ENCODE measurements at places on chromosomes 1 and 21.

GRCh38 chr1:100538913-100539835 lies 1.2 kb downstream of the GPR88 start:
- peak; percentile 71 for DNase-seq

- no peak for DNase-seq
These were observed 375.2 kb downstream of the KCNH1 start for GRCh38 chr1:210758761-210759160.

- no peak for DNase-seq
These were observed 455.2 kb downstream of the AJAP1 start for GRCh38 chr1:5109633-5110032.

GRCh38 chr1:239250353-239251035 lies 135.9 kb upstream of the CHRM3 start:
- DNase-seq = no peak

DNA sequence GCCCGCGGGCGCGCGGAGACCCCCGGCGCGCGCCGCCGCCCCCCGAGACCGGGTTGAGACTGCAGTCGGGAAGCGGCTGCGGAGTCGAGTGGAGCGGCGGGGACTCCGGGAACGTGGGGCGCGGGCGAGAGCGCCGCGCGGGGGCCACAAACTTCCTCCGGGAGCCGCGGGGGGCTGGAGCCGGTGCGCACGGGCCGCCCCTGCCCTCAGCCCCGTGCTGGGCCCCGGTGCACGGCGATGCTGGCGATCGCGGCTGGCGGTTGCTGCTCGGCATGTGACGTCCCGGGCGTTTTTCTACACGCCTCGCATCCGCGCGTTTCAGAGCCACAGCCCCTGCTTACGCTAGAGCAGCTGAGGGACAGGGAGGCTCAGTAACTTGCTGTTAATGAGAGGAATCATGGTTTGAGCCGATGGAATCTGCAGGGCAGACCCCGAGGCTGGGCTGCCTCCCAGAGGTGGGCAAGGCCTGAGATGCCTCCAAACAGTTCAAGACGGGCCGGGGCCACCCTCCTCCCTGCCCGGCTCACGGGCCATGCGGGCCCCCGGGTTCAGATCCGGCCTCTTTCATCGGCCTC lies 520 bp downstream of the TMEM201 start:
- no peak for DNase-seq

GRCh38 chr21:25624511-25624910 lies 14.5 kb upstream of the JAM2 start:
- no peak for DNase-seq

GRCh38 chr1:118012515-118013124 lies 83.1 kb downstream of the WDR3 start:
- no peak for DNase-seq

- DNase-seq = no peak
These were observed 10.1 kb downstream of the CFAP45 start for GRCh38 chr1:159889821-159890252.

DNA sequence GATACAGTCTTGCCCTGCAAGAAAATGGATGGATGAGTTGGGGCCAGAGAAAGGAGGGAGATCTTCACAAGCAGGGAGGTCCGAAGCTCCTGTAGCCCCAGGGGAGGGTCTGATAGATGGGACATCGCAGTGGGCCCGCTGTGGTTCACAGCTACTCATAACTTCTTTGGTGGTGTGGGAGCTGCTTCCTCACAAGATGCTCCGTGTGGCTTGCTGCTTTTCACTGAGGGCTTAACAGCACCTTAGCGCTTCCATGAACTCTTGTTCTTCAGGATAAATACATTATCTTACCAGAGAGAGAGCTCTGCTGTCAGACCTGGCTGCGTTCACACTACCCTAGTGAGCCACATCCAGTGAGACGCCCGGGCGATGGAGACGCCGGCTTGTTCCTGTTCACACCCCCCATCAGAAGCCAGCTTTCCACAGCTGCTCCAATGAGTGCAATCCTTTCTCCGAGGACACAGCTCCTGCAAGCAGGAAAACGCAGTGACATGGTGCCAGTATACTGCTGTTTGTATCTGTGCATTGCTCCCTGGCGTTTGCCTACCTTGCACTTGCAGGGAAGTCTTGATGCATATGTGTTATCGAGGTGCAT lies 599.8 kb downstream of the AJAP1 start:
- peak; percentile 35 for DNase-seq

DNA sequence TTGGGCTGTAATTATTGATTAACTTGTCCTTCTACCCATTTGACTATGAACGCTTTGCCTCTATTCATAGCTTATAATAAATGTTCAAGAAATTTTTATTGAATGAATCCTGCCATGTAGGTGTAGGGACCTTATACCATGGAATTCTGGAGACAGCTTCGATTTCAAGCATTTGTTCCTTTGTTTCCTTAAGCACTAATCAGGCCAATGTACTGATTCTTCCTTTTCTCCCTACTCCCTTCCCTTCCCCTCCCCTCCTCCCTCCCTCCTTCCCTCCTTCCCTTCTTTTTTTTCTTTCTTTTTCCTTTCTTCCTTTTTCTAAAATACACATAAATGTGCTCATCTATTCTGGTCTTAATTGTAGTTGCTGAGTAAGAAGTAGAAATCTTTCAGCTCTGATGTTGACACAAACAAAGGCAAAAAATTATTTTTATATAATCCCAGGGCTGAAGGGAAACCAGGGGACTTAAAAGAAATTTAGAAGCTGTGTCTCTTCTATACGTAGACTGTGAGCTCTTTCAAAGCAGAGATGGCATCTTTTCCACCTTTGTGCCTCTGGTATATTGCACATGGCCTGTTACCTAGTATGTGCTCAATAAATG lies 24.9 kb upstream of the DNM3 start:
- DNase-seq = no peak

GRCh38 chr1:179241530-179242097 lies 12.1 kb upstream of the ABL2 start:
- no peak for DNase-seq

GRCh38 chr1:214143006-214143992 lies 137.7 kb upstream of the SMYD2 start:
- no peak for DNase-seq

- no peak for DNase-seq
These were observed 27.1 kb upstream of the HHAT start for GRCh38 chr1:210301615-210302000.

GRCh38 chr21:42623694-42624093 lies 29.7 kb upstream of the PDE9A start:
- DNase-seq = no peak

DNA sequence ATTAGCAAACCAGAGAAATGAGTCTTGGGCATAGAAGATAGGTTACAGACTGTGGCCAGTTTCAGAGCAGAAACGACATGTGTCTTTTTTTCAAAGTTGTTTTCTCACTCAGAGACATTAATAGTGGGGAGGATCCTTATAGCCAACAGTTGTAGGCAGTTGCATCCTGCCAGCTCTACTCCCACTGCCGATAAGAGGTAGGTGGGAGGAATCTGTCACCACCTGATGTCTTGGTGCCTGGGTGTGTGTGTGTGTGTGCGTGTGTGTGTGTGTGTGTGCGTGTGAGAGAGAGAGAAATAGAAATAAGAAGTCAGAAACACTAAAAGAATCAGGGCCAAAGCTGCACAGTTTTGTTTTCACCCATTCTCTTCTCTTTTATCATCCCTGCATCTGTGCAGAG lies 219.5 kb downstream of the ZP4 start:
- DNase-seq = no peak

GRCh38 chr1:85295654-85296053 lies 19.2 kb upstream of the BCL10 start:
- no peak for DNase-seq

- no peak for DNase-seq
These were observed 21.3 kb downstream of the CCDC30 start for GRCh38 chr1:42484382-42484781.

GRCh38 chr21:27320868-27321267 lies 354.0 kb upstream of the ADAMTS5 start:
- DNase-seq = no peak

GRCh38 chr1:201002510-201002909 lies 21.0 kb downstream of the KIF21B start:
- DNase-seq = no peak

GRCh38 chr21:34807881-34808568 lies 139.2 kb downstream of the CLIC6 start:
- no peak for DNase-seq

DNA sequence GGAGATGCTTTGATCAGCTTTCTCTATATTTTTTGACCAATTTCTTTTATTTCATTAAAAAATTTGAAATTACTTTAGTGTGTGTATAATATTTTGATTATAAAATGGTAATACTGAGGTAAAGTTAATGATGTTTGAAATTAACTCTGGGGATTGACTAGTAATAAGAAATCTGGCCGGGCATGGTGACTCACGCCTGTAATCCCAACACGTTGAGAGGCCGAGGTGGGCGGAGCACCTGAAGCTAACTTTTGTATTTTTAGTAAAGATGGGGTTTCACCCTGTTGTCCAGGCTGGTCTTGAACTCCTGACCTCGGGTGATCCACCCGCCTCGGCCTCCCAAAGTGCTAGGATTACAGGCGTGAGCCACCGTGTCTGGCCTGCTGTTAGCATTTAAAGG lies 17.5 kb downstream of the SCP2 start:
- DNase-seq = no peak

DNA sequence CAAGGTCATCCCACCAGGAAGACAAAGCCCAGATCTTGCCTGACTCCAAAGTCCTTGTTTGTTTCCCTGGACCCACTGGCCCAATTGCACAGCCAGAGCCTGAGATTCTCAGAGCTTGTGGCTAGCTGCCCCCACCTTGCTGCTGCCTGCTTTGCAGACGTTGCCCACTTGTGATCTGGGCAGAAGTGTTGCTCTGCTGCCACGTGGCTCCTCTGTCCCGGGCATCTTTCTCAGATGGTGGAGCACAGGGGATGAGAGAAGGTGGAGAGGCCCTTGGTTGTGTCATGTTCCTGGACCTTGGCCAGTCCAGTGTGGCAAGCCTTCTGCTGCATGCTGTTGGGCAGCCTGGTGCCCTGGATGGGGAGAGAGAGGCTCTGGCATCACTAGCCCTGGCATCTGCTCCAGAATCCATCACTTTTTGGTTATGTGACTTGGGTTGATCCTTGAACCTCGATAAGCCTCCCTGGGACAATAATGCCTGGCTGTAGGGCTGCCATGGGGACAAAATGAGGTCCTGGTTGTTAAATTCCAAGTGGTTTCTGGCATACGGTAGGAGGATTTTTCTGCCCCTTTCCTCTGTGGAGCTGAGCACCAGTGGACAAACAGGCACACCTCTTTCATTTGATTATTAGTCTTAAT lies 1.5 kb upstream of the NR0B2 start:
- no peak for DNase-seq

DNA sequence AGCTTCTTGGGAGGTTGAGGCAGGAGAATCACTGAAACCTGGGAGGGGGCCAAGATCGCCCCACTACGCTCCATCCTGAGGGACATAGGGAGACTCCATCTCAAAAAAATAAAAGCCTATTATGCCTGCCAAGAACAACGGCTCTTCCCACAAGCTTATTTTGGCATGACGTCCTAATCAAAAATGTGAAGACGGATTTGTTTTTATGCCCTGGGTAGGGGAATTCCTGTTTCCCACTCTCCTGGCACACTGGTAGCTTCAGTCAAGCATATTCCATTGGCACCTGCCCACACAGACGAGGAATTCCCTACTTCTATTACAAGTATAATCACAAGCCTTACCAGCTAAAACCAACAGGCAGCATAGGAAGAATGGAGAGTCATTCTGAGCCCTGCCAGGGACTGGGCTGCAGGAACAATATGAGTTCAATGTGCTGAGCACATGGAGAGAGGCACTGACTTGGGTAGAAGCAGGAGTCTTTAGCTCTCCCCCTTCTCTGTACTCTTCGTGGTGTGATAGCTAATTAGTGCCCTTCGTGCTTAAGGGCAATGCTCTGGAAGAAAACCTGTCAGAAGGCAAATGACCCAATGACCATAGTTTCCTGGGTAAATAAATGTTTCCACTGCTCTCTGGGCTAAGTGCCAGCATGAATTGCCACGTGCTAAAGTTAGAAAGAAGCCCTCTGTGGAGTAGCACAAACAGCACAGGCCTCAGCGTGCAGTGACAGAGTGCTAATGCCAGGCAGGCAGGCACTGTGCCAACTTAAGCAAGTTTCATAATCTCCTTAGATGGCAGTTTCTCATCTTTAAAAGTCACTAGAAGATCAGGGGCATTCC lies 16.8 kb downstream of the TNFSF4 start:
- no peak for DNase-seq

- DNase-seq = no peak
These were observed 17.0 kb downstream of the KLHDC8A start for GRCh38 chr1:205339717-205340116.

- DNase-seq = no peak
These were observed 346.2 kb upstream of the LYPLAL1 start for GRCh38 chr1:218827486-218827885.

DNA sequence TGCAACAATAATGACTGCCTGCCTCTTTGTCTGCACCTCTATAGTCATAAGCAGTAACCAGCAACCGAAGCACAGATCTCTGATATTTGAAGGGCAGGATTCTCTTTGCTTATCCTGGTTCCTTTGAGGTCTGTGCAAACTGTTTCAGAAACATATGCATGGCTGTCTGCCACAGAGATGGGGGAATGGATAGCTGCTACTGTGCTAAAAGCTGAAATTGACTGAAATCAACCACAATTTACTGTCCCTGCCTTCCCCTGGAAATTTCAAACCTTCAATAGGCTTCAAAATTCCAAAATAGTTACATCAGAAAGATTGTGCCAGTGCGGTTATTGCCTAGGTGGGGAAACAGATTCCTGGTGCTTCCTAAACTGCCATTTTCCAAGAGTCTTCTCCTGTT lies 136.8 kb upstream of the GORAB start:
- DNase-seq = no peak

GRCh38 chr1:190975827-190976226 lies 498.2 kb upstream of the BRINP3 start:
- DNase-seq = no peak

GRCh38 chr1:63738772-63739171 lies 35.0 kb upstream of the ROR1 start:
- no peak for DNase-seq

Measured in ecto neural progenitor cell (in vitro differentiated cells).